SW 1271 (cell line): ENCODE measurements at places on chromosomes 13 and 19.
A peak's percentile ranks its signal among the peaks of the same experiment; 100 is the strongest.

DNA sequence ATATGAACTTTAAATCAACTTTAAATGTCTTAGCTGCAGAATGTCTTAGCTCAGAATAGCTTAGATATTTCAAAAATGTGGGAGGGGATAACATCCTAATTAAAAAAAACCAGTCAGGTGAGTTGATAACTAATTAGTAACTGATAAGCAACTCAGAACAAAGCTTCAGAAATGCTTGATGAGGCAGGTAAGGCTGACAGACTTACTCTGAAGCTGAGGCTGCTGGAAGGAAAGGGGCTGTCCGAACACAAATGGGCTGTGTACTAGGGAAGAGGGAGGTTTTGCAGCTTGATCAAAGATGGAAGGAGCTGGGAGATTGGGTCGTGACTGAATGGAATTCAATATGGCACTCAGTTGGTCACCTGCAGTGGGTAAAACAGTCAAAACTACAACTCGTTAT, 91.2 kb upstream of the FBXL3 start:
- DNase-seq = no peak

GRCh38 chr13:79457390-79457789, 23.6 kb upstream of the NDFIP2 start:
- DNase-seq = no peak

DNA sequence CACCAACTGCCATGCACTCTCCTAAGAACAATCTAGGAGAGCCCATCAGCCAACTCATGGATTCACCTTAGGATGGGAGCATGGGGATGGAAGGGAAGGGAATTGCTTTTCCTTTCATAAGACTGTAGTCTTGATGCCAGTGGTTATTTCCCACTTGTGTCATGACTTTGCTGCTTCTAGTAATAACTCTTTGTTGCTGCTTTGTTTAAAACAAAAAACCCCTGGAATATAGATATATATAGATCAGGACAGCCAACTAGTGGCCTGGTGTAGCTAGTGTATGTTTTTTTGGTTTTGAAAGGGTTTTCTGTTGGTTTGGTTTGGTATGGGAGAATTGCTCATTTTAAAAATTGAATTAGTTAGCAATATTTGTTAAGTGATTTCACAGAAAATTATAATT, 39.3 kb upstream of the KCTD4 start:
- no peak for DNase-seq

DNA sequence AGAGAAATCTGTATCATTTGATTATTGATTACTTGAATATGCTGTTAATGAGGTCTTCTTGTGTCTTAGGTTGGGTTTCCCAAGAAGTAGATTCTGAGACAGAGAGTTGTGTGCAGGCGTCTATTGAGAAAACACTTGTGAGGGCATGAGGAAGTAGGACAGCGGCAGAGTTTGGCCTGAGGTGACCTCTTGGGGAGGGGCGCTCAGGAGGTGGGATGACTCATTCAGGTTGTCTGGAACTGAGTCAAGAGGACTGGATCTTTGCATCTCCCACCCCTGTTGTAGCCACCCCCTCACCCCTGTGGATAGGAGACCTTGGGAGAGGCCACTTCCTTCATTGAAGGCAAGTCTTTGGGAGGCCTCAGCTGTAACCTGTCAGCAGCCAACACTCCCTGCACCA, 35.2 kb upstream of the WDFY2 start:
- DNase-seq = no peak

DNA sequence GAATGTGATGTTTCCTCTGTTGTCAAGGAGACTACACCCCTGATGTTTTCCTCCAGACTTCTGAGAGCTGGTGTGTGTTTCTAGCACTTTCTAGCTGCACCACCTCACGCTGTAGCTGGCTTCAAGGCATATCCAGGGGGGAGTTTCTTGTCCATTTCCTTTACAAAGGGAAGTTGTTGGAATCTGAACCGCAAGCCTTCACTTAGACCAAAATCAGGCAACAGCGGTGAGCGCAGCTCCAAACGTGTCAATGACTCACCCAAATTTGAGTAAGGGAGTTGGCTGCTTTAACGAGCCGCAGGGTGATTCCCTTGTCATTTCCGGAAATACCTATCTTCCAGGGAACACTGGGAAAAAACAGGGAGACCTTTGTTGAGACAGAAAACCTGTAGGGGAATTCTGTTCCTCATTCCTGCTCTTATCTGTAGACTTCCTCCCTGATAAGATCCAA, 2.5 kb downstream of the LDLR start:
- DNase-seq = peak; percentile 87

DNA sequence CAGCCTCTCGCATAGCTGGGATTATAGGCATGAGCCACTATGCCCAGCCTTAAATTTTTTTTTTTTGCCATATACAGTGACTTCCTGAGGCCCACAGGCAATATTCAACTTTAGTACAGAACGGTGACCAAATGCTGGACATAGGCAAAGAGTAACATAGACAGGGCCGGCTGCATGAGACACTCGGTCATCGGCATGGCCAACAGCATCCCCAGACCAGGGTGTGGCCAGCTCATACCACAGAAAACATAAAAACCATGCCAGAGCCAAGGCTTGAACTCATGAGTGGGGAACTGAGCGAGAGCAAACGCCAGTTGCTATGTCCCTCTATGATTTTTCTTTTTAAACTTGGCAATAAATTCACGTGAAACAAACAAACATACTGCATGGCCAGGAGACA, 17.0 kb downstream of the KANK2 start:
- no peak for DNase-seq
